Activated T-cell treated with anti-CD3 and anti-CD28 coated beads for 4 hours (primary cell): ENCODE measurements at places on chromosomes 5 and 9.

GRCh38 chr9:33446240-33446945, 1.0 kb downstream of the AQP3 start:
- DNase-seq = no peak

DNA sequence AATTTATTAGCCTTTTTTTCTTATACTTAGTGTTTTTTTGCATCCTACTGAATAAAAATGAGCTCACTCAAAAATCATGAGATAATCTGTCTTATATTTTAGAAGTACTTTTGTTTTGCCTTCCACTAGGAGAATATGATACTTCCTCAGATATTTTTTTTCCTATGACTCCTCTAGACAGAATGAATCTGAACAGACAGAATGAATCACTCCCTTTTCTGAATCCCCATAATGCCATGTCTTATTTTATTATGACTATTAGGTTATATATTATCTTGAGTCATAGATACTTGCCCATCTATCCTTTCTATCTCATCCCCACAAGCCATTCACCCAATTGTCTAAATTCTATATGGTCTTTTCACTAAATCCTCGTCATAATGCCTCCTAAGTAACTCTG, 134.6 kb downstream of the BRINP1 start:
- DNase-seq = no peak

DNA sequence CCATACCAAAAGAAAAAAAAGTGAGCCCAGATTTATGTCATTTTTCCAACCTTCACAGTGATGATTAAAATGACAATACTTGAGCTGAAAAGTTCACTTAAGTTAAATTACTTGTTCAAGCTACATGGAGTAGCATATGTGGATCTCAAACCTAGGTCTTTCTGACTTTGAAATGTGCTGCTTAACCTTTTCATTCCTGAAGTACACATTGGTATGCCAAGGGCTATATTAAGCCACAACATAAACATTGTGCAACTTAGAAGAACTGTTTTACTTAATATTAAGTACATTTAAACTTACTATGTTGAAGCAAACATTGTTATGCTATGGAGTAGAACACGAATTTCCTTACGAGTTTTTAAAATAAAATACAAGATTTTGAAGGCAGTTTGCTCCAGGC, 105.0 kb downstream of the GIN1 start:
- no peak for DNase-seq

DNA sequence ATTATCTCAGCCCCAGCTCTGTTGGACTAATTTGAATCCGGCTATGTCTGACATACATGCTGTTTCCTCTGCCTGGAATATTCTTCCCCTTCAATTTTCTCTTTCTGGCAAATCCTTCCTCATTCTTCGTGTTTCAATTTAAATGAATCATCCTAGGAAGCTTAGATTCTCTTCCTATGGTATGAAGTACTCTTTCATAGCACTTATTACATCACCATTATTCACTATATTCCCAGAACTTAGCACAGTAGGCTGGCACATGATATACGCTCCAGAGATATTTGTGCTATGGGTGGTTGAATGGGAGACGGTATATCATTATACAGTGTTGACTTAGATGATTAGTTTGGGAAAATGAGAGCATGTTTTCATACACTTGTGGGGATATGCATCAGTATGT, 91.0 kb upstream of the JAK2 start:
- DNase-seq = no peak

DNA sequence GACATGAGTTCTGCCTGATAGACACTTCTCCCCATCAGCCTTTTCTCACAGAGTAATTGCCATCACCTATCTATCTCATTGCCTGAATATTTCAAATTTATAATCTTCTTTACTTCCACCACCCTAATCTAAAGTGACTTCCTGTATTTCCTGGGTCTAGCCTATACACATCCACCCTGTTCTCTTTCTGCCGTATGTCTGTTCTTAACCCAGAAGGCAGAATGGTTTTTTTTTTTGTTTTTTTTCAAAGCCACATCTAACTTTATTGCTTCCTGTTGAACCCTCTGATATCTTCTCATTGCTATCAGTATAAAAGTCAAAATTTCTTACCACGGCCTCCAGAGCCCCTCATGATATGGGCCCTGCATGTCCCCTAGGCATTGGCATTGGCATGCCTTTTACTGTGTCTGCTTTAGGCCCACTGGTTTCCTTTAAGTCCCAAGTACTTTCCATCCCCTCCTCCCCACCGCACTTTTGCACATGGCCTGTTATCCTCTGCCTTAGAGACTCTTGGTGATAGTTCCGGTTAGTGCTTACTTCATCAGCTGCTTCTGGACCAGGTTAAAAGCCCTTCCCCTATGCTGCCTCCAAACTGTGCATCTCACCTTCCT, 159.9 kb downstream of the MAN2A1 start:
- no peak for DNase-seq

GRCh38 chr9:33414268-33414667, 11.9 kb upstream of the AQP7 start:
- DNase-seq = no peak

DNA sequence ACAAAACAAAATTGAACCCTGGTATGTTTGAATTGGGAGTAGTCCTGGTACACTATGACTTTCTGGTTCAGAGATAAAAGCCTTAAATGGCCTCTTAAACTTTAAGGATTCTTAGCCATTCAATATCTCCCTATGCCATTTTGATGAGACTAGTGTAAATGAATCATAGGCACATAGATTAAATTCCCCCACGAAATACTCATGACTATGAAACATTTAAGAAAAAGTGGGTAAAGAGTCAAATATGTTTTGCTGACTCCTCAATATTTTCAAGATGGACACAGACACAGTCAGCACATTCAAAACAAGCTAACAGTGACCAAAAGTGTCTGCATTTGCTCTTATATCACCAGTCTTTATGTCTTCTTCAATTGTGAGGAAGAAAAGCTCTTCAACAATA, 278.3 kb downstream of the PDE4D start:
- no peak for DNase-seq

DNA sequence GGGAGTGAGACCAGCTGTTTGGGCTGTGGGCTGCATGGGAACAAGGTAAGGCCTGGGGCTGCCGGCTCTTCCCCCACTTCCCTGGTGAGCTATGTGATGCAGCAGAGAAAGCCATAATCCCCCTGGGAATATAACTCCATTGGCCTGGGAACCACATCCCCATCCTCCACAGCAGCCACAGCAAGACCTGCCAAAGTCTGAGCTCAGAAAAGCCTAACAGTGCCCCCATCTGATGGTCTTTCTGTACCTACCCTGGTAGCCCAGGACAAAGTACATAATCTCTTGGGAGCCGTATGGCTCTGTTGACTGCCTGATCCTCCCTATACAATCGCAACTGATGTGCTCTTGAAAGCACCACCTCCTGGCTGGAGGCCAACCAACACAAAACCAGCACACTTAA, 432.6 kb downstream of the CDH18 start:
- DNase-seq = no peak

- no peak for DNase-seq
These were observed 49.9 kb upstream of the SSBP2 start for GRCh38 chr5:81800797-81801196.

DNA sequence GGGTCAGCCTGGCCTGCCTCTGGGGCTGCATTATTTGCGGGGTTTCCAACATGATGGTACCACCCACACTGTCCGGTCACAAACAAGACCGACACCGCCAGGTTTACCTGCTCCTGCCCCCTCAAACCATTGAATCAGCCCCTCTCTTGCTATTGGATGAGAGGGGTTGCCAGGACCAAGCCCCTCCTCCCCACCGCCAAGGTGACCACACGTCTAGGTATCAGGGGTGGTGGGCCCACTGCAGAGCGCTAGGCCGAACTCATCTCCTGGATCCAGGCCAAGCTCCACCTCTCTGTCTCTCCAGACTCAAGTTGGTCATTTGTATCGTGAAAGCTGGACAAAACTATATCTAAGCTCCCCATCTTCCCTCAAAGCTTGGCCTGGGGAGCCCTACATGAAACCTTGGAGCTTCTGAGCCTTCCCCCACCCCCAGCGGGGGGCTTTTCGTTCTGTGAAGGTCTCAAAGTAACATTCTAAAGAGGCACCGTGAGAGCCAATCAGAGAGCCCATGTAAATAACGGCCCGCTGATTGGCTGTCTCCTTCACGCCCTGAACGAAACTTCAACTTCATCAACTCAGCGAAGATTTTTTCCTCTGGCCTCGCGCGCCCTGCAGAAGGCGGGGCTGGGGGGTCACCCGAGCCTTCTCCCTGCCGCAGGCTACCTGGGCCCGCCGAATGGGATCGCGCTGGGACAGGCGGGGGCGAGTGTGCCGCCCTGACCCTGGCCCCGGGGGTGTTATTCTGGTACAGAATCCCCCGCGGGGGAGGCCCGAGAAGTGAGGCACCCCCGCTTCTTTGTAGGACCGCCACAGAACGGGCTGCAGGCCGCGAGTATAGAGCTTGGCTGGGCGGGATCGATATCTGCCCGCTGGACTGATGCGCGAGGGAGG, 49.6 kb upstream of the PSD2 start:
- peak; percentile 28 for DNase-seq

- no peak for DNase-seq
These were observed 3.7 kb downstream of the C9 start for GRCh38 chr5:39360471-39361111.

GRCh38 chr5:55497712-55498111, 37.1 kb downstream of the PLPP1 start:
- DNase-seq = no peak

GRCh38 chr9:105694190-105694847, at the start of gene TMEM38B:
Gene TMEM38B, plus strand, starts transcription at chr9:105694541. Its CDS starts 120 bp downstream, at chr9:105694661.
- peak; percentile 69 for DNase-seq

GRCh38 chr5:172178991-172179989, 8.7 kb downstream of the STK10 start:
- no peak for DNase-seq

DNA sequence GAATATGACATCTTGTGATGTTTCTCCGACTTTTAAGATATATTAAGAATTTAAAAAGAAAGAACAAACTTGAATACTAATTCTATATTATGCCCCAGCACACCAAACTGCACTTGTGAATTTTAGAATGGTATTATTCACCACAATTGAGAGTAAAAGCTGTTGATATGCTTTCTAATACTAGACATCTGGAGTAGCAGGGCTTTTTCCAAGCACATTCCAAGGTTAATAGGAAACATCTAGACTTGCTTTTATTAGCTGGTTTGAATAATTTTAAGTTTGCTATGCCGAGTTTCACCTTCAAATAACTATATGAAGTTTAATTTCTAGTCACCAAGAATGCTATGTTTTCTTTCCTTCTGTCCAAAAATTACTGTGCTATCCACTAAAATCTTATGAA, 13.5 kb downstream of the NREP start:
- no peak for DNase-seq

DNA sequence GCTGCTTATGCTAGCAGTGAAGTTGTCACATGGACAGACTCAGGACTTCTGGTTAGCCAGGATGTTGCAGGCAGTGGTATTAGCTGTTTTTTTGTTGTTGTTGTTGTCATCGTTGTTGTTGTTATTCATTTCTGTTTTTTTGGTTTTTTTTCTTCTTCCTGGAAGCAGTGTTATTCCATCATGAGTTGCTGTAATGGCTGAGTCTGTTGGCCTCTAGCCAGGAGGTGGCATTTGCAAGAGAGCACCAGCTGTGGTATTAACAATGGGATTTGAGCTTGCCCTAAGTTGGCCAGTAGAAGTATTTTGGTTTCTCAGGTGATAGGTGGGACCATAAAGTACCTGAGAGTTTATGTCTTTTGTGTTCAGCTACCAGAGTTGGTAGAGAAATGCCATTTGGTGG, 561.1 kb downstream of the KCTD16 start:
- DNase-seq = no peak
